ENCODE measurements at places on chromosomes 13 and 19.

GRCh38 chr13:108087810-108088209 lies 127.5 kb downstream of the LIG4 start:
- no peak for DNase-seq

DNA sequence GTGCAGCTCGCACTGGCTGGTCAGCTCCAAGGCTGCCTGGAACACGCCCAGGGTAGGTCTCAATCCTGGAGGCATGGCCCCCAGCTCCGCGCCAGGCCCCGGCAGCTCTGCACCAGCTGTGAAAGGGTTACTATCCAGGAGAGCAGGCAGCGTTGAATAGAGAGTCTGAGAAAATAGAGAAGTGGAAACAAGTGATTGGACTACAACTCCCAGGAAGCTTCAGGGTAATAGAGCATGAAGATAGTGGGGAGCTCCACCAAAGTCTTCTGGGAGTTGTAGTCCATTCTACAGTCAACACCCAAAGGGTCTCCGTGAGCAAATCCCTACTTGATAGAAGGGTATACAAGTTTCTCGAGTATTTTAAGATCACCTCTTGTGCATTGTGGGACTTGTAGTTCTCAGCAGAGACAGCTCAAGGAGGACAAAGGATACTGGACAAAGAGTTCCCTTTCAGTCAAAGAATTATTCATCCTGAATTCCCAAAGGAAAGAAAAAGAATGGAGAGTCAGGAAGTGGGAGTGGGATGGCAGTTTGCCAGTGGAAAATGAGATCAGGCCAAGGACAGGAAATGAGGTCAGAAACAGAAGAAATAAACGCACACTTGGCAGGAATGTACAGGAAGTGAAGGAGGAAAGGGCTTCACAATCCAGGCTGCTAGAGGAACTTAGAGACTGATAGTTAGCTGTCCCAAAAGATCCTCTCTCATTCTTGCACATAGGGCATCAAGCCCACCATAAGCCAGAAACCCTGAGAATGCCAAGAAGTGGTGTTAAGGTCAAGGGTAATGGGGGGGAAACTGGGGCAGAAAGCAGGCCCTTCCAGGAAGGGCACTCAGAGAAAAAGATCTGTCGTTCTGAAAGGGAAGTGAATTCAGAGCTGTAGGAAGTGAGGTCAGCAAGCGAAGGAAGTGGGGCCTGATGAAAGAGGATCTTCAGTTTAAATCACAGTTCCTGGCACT lies 5.5 kb upstream of the MAMSTR start:
- no peak for DNase-seq

GRCh38 chr13:59754411-59754810 lies 409.3 kb downstream of the DIAPH3 start:
- DNase-seq: no peak

DNA sequence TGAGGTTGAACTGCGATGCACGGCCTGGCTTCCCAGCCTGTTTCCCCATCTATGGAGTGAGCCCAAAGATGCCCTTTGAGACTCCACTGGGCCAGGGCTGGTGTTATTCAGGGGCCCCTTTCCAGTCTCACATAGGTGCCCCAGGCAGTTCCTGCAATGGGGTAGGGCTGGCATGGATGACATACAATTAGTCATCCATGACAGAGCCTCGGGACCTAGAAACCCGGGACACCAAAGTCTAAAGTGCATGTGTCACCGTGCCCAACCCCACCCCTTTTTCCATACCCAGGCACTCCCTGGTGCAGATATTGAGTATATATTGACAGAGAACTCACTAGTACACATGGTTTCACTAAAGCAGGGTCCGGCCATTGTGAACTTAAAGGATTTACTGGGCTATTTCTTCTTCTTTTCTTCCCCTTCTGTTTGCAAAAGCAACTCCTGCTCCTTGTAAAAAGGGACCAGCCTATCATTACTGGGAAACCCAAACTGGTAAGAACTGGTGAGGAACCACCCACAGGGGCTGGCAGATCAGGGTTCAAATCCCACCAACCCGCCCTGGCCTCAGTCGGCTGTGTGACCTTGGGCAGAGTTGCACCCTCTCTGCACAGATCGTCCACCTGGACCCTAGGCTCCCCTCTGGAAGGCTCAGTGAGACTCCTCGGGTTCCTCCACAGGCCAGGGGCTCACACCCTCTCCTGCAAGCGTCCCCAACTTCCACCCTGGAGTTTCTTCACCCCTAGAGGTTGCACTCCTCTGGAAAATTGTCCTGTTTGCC lies 2.7 kb downstream of the B3GNT3 start:
- DNase-seq: no peak

- no peak for DNase-seq
Observed at GRCh38 chr19:44767295-44768180, 10.2 kb upstream of the CBLC start.

GRCh38 chr13:46860722-46861121 lies 36.1 kb downstream of the HTR2A start:
- DNase-seq: no peak
